ENCODE measurements at places on chromosomes 7 and 10.
A peak's percentile ranks its signal among the peaks of the same experiment; 100 is the strongest.

DNA sequence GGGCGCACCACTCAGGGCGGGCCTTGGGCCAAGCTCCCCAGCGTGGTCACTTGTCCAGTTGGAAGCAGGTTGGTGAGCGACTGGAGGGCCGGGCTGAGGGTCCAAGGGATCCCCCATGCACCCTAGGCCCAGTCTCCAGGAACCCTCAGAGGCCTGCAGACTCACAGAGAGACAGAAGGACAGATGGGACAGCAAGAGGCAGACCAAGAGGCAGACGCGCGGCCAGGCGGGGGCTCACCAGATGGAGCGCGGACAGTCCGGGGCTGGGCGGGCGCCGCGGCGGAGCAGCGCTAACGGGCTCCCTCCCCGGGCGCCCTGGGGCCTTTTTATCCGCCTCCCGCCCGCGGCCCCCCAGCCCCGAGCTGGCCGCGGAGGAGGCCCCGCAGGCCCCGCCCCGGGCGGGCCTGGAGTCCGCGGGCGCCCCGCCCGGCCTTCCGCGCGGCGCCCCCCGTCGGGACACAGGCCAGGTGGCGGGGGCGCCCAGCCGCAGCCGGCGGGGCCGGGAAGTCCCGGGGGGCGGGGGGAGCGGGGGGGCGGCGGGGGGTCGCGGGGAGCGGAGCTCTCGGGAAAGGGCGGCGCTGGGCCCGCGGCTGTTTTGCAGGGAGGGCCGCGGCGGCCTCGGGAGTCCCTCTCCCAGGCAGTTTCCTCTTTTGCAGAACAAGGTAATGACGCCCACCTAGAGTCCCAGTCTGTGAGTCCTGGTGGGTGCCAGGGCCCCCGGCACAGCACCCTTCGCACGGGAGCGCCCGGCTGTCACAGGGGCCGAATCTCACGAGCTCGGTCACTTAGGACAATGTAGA lies at the start of gene LOXL4:
Gene LOXL4 (minus strand): TSS at position 301 of the 800 bp plus-strand sequence. CDS start 5,175 bp downstream, outside the sequence.
- no peak for DNase-seq

DNA sequence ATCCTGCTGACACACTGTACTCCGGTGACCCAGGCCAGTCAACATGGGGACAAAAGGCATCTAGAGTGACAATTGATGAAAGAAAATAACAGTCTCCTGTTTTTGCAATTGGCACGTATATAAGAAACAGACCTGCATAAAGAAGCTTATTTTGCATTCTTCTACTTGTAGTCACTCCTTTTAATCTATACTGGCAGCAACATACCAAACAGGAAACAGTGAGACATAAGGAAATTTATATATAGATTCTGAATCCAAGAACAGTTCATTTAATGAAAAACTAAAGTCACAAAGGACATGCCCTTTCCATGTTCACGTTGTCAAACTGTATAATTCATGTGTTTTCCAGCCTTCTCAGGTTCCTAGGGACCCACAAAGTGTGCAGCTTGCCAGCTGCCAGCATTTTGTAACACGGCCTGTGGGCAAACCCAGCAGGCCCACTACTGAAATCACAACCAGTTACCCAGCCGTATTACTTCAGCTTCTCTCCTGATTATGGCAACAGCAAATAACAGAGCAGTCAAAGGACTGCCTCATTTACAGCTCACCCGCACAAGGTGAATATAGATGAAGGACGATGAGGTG lies 72.3 kb downstream of the AMPH start:
- peak; percentile 50 for DNase-seq

GRCh38 chr7:110800984-110801383 lies 289.9 kb upstream of the LRRN3 start:
- no peak for DNase-seq

DNA sequence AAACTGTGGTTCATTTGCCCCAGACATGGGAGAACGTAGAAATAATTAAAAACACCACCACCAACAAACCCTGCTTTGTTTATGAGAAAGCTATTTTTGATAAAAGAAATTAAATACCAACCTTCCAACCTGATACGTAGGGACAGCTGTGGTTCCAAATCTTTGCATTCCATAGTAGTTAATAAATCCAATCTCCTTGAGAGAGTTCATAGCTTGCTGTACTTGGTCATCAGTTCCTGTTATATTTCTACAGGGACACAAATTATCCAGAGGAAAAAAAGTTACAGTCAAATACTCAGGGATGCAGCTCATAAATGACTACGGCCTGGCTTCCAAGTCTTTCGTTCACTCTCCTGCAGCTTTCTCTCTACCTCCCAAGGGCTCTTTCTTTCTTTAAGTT lies 41.1 kb downstream of the PUS7 start:
- DNase-seq, result no peak

GRCh38 chr7:156015237-156016020 lies 203.2 kb upstream of the SHH start:
- no peak for DNase-seq

DNA sequence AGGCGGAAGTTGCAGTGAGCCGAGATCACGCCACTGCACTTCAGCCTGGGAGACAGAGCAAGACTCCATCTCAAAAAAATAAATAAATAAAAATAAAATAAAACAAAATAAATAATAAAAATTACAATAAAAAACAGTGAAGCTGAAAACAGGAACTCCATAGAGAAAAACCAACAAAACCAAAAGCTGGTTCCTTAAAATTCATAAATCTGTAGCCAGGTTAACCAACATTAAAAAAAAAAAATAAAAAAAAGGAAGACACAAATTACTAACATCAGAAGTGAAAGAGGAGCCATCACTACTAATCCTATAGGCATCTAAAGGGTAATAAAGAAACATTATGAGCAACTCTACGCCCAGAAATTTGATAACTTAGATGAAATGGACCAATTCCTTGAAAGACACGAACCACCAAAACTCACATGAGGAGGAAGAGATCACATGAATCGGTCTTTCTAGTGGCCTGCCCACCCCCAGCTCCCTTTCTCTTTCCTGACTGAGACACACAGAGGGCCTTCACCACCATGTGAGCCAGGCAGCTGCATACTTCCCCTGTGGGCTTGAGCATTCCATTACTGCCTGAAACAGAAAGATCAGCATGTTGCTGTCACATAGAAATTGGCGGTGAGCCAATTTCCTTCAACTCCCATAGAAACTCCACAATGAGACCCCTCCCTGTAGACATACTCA lies 208.7 kb downstream of the MAD1L1 start:
- no peak for DNase-seq

DNA sequence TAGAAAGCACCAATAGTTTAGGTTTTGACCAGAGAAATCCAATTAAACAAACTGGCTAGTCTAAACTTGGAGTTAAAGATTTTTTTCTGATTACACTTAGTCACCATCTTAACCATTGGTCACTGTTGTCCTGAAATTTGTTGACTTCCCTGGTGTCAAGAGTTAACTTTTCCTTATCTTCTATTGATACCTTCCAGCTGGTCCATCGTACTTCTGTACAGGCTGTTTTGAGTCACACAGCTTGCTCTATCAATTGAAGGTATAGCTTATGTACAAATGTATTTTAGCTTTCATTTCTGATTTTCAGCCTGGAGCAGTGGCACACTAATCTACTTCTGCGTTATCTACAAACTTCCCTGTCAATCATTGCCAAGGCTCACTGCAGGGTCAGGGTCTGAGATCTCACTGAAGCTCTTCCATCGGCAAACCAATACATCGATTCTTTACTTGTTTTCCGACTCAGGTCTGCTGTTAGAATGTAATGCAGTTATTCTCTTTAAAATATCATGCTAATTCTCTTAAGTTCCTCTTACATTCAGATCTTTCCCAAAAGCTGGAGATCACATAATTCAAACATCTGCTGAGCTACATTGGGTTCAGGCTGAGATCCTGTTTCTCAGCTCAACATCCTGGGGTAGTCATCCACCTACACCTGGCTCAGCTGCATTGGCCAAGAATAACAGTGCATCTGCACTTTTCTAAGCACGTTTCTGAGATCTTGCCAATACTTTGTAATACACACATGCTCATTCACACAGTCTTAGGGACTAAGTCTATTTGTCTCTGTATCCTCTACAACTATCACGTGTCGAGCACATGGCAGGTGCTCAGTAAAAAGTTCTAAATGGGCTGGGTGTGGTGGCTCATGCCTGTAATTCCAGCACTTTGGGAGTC lies 11.3 kb downstream of the MRPS33 start:
- no peak for DNase-seq

GRCh38 chr10:104324221-104324686 lies 14.0 kb downstream of the ITPRIP start:
- no peak for DNase-seq

DNA sequence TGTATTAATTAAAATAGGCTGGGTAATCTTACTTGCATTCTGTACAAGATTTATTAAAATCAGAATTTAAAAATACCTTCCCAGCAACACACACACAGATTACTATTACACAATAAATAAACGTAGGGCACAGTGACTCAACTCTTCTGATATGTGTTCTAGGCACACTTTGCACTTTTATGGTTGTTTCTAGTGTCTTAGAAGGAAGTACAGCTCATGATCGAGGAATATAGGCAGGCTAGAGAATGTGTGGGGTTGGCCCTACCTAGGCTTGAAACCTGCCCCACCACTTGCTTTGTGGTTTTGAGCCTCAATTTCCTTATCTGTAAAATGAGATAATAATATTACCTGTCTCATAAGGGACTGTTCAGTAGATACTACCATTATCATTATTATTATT lies 30.5 kb downstream of the ARMC3 start:
- DNase-seq, result no peak

GRCh38 chr10:43735907-43736306 lies 87.2 kb upstream of the ZNF32 start:
- no peak for DNase-seq

DNA sequence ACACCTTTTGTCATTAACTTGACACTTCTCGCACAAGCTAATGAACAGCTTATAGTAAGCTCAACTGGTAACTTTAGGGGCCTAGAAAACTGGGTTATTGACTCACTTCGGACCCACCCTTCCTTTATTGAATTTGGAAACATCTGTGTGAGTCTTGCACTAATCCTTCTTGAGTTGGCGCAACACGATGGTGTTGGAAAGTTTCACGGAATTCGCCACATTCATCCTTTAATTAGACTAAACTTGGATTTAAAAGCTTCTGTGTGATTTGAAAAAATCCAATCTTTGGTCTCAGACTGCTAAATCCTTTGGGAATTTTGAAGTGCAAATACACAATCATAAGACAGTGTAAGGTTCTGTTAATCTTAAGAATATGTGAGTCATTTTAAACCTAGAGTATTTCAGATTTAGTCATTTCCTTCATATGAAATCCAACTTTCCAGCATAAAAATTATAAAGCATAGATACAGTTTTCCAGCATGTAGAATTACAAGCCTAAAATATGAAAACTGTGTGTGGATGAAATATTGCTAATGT lies 15.1 kb downstream of the FZD8 start:
- DNase-seq, result no peak

DNA sequence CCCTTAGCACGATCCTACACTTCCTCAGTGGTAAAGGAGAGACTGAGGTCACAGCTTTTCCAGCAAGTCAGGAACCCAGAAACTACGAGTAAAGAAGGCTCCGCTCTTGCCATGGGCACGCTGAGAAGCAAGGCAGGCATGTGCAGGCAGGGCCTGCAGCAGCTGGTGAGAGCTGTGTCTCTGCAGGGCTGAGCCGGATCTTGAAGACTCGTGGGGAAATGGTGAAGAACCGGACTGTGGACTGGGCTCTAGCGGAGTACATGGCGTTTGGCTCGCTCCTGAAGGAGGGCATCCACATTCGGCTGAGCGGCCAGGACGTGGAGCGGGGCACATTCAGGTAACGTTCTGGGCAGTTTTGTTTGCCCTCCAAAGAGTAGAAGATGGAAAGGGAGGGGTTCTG lies 51.9 kb upstream of the ZMIZ2 start:
- no peak for DNase-seq

GRCh38 chr10:71971311-71971731 lies 7.1 kb downstream of the CHST3 start:
- DNase-seq, result no peak

Data from NCI-H2081 (cell line).